ENCODE measurements at places on chromosomes 6 and 20. TPM values are rescaled to one million over a fixed set of nuclear protein-coding genes. Genes with fewer than 3 reads are reported as not detected.

Gene SPAG4
- 4.1 TPM for total RNA-seq

Gene FABP7
- not detected for total RNA-seq

Gene SLPI
- 2.2 TPM for total RNA-seq

Gene OLIG3
- total RNA-seq, result not detected

Gene MACROD2
- total RNA-seq, result 3.6 TPM

Gene FAM209B
- total RNA-seq, result not detected

Gene NRSN1
- total RNA-seq, result not detected

Gene CGA
- total RNA-seq, result not detected

Gene KIAA1755
- total RNA-seq, result 5.9 TPM

Gene DSP
- 403 TPM for total RNA-seq

Gene CCN6
- not detected for total RNA-seq

Gene IMPG1
- total RNA-seq, result not detected

Gene SYTL3
- total RNA-seq, result 7.0 TPM

Gene ENPP4
- total RNA-seq, result 15.1 TPM

Gene CDH4
- total RNA-seq, result 0.25 TPM

Gene HRH3
- total RNA-seq, result not detected

Gene PRKN
- total RNA-seq, result 26.4 TPM

Gene SMOC2
- total RNA-seq, result 36.5 TPM

Gene ACTL10
- 0.27 TPM for total RNA-seq

Gene NPEPL1
- 35.9 TPM for total RNA-seq

Gene HEY2
- total RNA-seq, result 44.0 TPM

Gene ZSCAN23
- 1.3 TPM for total RNA-seq

Gene ACSS1
- total RNA-seq, result 84.9 TPM

Gene ATP6V1G2
- total RNA-seq, result 1.4 TPM

Gene TSBP1
- total RNA-seq, result not detected

Gene BHLHE23
- total RNA-seq, result not detected

Gene VGLL2
- 0.21 TPM for total RNA-seq

Gene DNAJC5
- total RNA-seq, result 40.4 TPM

Gene TLDC2
- not detected for total RNA-seq

Gene DUSP15
- 4.5 TPM for total RNA-seq

Gene MRPL18
- total RNA-seq, result 57.1 TPM

Gene UTRN
- total RNA-seq, result 104 TPM

Gene CCDC167
- 23.9 TPM for total RNA-seq

Gene TRDN
- 484 TPM for total RNA-seq

Gene LHFPL5
- not detected for total RNA-seq

Gene LY6G6D
- not detected for total RNA-seq

Gene HLA-DQA1
- 19.0 TPM for total RNA-seq

Gene TGM3
- not detected for total RNA-seq

Gene DNAH8
- not detected for total RNA-seq

Gene ADGRF1
- not detected for total RNA-seq

Gene FOXS1
- 2.3 TPM for total RNA-seq

Gene CST3
- 901 TPM for total RNA-seq

Gene TRIM15
- total RNA-seq, result not detected

Gene MOXD1
- 4.9 TPM for total RNA-seq

Gene SLC44A4
- total RNA-seq, result not detected

Gene CTCFL
- not detected for total RNA-seq

Gene PRICKLE4
- 1.9 TPM for total RNA-seq

Gene APCDD1L
- total RNA-seq, result 0.08 TPM

Gene SDCBP2
- 2.2 TPM for total RNA-seq

Gene PPDPF
- 224 TPM for total RNA-seq

Gene TBX18
- total RNA-seq, result 1.7 TPM

Gene ZBTB2
- 4.7 TPM for total RNA-seq

Gene DLK2
- 1.1 TPM for total RNA-seq
